NCI-H524 treated with DMSO at 0.1 percent for 48 hours (cell line): ENCODE measurements at places on chromosomes 7 and 10.

DNA sequence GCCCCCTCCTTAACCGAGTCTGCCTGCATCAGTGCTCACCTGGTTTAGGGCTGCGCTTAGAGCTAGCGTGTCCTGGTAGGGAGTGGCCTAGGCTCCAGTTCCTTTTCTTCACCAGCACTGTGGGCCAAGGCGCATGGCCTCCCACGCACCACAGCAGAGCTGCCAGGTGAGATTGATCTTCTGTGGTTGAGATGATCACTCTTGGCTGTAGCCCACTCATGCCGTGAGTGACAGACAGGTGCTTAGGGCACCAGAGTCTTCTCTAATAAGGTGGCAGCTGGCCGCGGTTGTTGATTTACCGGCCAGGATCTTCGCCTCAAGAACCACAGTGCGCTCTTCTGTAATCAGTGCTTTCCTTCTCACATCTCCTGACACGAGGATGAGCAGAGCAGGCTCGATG lies 157.2 kb upstream of the INSYN2A start:
- peak; percentile 48 for DNase-seq

GRCh38 chr10:84541289-84541637 lies 212.9 kb downstream of the CCSER2 start:
- DNase-seq, result no peak

GRCh38 chr10:43322331-43322730 lies 49.1 kb upstream of the FXYD4 start:
- DNase-seq, result no peak

GRCh38 chr7:25485026-25485425 lies 256.7 kb upstream of the NPVF start:
- no peak for DNase-seq

DNA sequence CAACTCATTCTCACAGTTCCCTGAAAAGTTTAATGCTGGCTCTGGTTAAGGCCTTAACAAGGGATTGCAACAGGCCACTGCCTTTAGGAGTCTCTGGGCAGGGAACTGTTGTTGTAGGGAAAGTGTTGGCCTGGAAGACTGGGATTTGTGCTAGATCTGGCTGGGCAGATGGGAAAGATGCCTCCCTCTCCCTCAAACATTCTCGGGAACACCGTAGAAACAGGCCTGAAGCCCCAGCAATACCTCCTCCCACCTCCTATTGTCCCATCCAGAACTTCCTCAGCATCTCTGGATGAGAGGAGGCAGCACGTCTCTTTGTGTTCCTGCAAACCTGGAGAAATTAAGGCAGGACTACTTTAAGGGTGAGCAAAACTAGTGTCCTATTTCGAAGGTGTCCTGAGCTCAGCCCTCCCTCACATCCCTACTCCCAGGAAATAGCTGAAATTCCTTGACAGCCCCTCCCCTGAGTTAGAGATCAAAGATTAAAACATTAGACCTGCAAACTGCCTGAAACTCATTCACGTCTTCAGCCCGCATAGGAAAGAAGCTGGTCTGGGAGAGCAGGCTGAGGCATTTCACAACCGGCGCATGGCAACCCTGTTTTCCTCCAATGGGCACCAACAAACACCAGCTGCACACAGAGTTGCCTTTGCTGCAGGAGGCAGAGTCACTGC lies 10.9 kb upstream of the MAP3K8 start:
- no peak for DNase-seq

GRCh38 chr10:115860182-115861107 lies 412.6 kb downstream of the GFRA1 start:
- peak; percentile 22 for DNase-seq

GRCh38 chr7:14582010-14582409 lies 320.5 kb downstream of the DGKB start:
- no peak for DNase-seq

DNA sequence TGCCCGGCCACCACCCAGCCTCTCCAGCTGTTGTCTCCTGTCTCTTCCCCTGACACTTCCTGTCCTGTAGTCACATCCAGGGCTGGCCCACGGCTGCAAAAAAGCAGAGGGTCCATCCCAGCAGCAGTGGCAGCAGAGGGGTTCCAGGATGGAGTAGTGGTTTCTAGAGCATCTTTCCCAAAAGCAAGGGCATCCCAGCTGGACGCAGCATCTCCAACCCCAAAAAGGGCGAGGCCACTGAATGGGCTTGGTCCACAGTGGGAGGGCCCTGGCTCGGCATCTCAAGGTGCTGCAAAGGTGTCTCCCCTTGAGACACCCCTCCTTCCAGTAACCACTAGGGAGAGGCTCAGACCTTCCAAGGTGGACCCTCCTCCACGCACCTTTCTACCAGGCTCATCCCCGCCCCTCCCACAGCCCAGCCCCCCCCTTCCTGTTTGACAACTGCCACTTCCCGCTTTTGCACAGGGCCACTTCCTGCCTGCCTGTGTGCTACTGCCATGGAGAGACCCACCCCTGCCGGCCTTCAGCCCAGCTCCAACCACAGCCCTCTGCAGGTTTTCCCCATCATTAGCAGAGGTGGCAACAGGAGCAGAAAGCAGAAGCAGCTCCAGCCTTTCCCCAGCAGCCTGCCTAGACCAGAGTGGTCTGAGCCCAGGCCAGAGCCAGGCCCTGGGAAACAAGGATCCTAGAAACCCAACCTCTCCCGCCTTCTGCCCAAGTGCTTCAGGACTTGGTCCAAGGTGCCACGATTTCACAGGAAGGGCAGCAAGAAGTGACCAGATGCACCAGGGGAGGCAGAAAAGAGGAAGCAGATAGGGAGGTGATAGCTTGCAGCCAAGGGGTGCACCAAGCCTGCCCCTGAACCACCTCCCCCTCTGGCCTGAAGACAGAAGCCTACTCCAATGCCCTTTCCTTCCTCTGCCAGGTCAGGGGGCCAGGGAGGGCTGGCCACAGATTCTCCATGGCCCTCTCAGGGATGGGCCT lies 8.6 kb downstream of the CAMK2G start:
- no peak for DNase-seq

DNA sequence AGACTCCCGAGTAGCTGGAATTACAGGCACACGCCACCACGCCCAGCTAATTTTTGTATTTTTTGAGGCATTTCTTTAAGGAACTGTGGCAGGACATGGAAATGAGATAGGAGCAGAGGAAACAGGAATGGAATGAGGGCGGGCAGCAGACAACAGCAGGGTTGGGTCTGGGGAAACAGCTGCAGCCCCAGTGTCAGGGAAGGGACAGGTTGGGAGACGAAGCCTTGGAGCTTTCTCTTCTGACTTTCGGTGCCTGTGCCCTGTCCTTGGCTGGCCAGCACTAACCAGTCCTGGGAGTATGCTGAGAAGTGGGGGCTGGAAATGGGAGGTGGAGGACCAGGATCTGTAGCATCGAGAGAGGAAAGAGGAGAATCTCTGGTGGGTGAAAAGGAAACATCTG lies 47.4 kb downstream of the ATOH7 start:
- no peak for DNase-seq

DNA sequence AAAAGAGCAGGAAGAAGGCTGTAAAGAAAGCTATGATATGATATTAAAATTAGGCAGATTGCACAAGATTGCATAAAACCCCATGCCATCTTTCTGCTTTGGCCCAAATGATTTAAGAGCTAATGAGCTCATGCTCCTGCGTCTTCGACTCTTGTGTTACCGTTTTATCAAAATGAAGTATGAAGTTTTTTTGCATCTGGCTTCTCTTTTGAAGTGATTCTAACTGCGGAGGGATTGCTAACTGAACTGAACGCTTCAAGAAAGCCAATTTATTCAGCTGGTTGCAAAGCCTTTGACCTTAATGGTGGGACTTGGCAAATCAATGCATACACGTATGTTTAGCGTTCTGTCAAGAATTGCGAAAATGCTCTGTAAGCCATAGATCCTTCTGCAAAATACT lies 282.9 kb downstream of the TWIST1 start:
- no peak for DNase-seq

DNA sequence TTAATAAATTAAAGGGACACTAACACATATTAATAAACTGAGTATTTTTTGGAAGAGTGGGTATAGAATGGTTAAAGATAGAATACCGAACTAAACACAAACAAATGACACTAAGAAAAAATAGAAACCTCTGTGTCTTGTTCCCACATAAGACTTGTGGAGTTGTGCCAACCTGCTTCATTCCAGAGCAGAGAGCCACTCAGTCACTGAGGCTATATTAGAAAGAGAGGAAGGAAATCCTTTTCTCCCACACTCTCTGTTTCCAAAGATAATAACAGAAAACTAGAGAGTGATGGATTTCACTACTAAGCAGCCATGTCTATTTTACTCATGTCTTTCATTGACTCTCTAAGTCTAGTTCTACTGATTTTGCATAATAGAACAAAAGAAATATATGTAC lies 26.0 kb downstream of the CTNNA3 start:
- DNase-seq, result no peak

GRCh38 chr10:117167789-117168674 lies 29.3 kb upstream of the KCNK18 start:
- DNase-seq, result no peak
